ENCODE measurements at places on chromosomes 2 and 18. TPM values are rescaled to one million over a fixed set of nuclear protein-coding genes. Genes with fewer than 3 reads are reported as not detected.
A peak's percentile ranks its signal among the peaks of the same experiment; 100 is the strongest.

SIGLEC15 gene
- total RNA-seq: 0.19 TPM

MROH2A gene
- total RNA-seq: not detected

MATN3 gene
- total RNA-seq: 13.3 TPM

CD226 gene
- total RNA-seq: 0.07 TPM

VWC2L gene
- total RNA-seq: not detected

THADA gene
- total RNA-seq: 16.2 TPM

- DNase-seq: no peak
These were observed 185.9 kb upstream of the TPO start for GRCh38 chr2:1227274-1227900.

- no peak for DNase-seq
These were observed 152.9 kb upstream of the MEIS1 start for GRCh38 chr2:66281980-66282379.

DNA sequence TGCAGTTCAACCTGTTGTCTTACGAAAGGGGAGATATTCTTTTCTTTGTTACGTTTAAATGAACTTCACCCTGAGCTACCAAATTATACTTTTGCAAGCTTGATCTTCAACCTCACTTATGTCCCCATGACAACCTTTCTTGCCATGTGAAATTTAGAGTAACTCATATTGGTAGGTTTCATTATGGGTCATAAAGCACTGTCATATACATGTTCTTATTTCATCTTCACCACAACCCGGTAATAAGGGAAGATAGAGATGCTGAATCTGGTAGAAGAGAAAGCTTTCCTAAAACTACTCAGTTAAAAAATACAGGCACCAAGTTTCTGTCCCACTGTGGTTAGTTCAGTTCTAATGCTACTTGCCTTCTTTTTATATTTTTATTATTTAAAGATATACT lies 208.5 kb upstream of the NRP2 start:
- no peak for DNase-seq

- peak; percentile 45 for DNase-seq
These were observed 39.6 kb upstream of the NEMP2 start for GRCh38 chr2:190574169-190574568.

DNA sequence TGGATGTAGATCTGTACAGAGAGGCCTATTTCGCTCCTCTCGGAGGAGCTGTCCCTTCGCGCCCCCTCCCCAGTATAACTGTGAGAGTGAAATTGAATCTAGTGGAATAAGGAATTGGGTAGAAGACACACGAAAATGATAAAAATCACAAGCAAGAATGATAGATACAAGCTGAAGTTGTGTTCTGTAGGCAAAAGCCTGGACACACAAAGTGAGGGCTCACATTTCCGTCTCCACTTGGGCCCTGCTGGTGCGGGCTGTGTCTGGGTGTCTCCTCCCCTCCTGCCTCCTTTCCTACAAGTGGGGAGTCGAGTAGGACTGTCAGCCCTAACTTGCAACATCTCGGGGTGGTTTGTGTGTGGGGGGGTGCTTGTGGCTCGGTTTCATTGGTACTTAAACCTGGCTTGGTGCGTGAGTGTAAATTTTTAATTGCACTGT lies 457 bp upstream of the SP9 start:
- DNase-seq: no peak

- no peak for DNase-seq
These were observed 138.7 kb downstream of the MGAT5 start for GRCh38 chr2:134392442-134393074.

- DNase-seq: peak; percentile 85
These were observed 1238.0 kb upstream of the NRXN1 start for GRCh38 chr2:52269696-52270485.

DNA sequence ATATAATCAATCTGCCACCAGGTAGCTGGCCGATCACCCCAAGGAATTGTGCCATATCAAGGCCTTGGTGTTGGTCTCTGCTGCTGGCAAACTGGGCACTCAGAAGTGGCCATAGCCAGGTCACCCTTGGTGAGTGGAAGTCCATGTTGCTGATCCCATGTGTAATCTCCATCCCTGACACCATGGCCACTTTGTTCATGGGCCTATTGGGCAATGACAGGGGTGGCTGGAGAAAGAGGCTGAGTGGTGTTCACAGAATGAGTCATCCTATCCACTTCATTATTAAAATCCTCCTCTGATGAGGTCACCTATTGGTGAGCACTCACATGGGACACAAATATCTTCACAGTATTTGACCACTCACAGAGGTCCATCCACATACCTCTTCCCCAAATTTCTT lies 26.7 kb upstream of the CD226 start:
- peak; percentile 34 for DNase-seq

DNA sequence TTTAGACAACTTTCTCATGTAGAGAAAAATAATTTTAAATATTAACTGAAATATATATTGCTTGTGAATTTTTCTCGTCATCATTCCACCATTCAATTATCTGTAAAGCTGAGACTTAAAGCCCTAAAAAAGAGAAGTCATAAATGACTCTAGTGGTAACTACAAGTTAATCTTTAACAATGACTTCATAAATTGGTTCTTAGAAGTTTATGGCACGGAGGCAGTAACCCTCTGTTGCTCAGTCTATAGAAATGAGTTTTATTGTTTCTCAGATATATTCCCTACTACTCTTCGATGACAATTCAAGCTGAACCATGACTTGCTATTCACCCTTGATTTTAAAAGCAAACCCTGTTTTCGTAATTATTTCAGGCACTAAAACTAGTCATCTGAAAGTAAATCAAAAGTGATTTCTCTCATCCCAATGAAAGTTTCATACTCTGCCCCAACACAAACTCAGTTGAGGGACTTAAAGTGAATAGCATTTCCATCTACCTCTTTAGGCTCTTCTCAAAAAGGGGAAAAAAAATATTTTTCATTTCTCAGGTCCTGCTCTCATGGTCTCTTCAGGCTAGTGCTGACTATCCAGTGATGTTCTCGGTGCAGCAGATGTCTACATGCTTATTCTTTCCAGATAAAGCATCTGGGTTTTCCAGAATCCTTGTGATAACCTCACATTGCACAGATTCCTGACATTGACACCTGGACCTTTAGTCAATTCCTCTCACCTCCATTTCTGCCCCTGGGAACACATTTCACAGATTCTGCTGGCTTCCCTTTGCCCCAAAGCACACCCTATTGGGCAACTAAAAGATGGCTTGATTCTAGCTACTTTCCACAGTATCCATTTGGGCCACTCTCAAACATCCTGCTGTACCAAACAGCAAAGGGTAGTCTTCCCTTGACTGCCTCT lies 207.8 kb upstream of the LRATD1 start:
- DNase-seq: no peak

- DNase-seq: no peak
These were observed 7.7 kb downstream of the TSHZ1 start for GRCh38 chr18:75218065-75218923.

DNA sequence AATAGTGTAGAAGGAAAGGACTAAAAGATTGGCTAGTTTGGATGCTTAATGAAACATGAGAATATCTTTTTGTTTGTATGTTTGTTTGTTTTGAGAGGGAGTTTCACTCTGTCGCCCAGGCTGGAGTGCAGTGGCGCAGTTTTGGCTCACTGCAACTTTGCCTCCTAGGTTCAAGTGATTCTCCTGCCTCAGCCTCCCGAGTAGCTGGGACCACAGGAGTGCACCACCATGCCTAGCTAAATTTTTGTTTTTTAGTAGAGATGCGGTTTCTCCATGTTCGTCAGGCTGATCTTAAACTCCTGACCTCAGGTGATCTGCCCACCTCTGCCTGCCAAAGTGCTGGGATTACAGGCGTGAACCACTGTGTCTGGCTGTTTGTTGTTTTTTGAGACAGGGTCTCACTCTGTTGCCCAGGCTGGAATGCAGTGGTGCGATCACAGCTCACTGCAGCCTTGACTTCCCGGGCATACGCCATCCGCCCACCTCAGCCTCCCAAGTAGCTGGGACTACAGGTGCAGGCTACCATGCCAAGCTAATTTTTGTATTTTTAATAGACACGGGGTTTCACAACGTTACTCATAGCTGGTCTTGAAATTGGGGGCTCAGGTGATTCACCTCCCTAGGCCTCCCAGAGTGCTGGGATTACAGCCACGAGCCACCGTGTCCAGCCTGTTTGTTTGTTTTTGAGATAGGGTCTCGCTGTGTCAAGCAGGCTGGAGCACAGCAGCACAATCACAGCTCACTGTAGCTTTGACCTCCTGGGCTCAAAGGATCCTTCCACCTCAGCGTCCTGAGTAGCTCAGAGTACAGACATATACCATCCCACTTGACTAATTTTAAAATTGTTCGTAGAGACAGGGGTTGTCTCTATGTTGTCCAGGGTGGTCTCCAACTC lies 209.2 kb downstream of the MYCN start:
- DNase-seq: no peak

DNA sequence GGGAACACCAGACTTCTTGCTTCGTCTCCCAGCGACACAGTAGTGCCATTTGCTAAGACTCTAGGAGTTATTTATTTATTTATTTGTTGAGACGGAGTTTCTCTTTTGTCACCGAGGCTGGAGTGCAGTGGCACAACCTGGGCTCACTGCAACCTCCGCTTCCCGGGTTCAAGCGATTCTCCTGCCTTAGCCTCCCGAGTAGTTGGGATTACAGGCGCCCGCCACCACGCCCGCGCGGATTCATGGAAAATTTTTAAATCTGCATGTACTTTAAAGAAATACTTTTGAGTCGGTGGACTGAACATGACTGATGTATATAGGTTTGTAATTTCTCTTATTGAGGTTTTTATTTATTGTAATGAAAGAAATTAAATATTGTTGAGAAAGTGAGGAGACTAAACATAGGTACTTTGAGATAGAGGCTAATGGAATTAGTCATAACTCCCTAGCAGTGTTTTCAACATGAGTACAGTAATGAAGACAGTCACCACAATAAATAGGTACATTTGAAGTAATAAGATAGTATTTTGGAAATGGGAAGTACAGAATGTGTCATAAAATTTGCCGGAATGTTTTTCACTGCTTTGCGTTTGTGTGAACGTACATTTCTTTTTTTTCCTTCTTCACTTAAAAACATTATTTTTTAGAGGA lies 983 bp downstream of the MTX2 start:
- no peak for DNase-seq

GRCh38 chr2:2960441-2961133 lies 417.0 kb downstream of the EIPR1 start:
- no peak for DNase-seq

DNA sequence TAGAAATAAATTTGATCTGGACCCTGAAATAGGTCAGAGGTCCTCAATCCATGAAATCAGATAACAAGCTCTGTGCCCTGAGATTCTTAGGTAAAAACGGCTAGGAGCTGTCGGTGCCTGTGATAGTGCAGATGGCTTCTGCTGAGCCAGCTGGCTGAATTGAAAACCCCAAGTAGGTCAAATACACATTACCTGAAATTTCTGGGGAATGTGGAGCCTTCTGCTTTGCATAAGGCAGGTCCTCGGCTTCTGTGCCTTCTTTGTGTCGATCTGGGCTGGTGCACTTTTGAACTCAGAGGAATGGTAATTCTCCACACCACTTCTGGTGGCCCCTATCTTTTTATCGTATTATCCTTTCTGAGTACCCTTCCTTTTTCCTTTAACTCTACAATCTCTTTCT lies 66.6 kb downstream of the CNTNAP5 start:
- no peak for DNase-seq

GRCh38 chr2:195543902-195544894 lies 112.8 kb upstream of the SLC39A10 start:
- peak; percentile 66 for DNase-seq
